ENCODE measurements at places on chromosomes 2 and 18.

- DNase-seq: no peak
These were observed 925 bp downstream of the SOS1 start for GRCh38 chr2:39119732-39120520.

GRCh38 chr18:74139888-74140287 lies 7.7 kb downstream of the FBXO15 start:
- DNase-seq: no peak

- no peak for DNase-seq
These were observed 610.2 kb downstream of the DCC start for GRCh38 chr18:52950155-52950554.

DNA sequence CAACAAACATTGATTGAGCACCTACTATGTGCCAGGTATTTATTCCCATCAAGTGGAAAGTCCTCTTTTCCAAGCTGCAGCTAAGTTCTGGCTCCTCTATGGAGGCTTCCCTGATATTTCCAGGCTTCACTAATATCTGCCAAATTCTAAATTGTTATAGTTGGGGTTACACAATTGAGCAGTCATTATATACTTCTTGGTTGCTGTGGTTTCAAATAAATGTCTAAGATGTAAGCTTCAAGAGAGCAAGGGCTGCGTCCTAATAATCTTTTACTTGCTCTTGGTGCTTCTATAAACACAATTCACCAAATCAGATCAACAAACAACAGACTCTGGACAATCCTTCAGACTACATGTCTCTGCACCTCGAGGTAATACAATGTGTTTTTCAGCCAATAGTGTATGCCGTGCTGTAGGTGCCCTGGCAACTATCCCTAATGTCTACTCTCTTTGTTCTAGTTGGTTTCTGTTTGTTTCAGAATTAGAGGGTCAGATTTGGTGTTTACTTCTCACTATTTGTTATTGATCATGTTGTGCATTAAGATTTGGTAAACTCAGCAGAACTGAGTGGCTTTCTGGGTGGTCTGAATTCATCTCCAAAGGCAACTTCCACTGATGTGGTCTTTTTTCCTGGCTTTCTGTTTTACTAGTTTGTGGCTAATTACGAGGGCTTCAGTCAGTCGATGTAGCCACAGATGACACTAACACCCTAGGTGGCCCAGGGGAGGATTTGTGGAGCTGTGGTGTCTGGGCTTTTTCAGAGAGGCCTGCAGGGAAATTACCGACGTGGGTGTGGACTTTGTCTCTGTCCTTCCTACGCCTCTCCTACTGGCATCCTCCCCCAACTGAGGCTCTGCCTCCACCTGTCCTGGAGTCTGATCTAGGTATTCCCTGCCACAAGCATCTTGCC lies 50.4 kb downstream of the CDCA7 start:
- no peak for DNase-seq

- no peak for DNase-seq
These were observed 132.8 kb downstream of the STK39 start for GRCh38 chr2:168114619-168115018.

DNA sequence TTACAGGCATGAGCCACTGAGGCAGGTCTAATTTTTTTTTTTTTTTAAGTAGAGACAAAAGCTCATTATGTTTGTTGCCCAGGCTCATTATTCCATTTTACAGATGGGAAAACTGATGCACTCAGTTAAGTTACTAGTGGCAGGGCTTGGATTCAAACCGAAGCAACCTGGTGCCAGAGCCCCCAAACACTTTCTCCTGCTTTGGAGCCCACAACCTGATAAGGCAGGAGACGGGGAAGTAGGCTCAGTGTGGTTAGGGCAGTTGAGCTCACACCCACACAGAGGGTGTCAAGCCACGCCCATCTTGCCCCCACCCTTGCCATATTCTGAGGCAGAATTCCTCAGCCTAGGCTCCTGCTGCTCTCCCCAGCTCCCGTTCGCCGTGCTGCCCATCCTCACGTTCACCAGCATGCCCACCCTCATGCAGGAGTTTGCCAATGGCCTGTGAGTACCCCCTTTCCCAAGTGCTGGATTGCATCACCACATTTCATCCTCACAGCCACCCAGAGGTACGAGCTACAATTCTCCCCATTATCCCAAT lies 5.8 kb upstream of the CTDSP1 start:
- DNase-seq: no peak

- no peak for DNase-seq
These were observed 110.4 kb downstream of the GRB14 start for GRCh38 chr2:164510895-164511294.

DNA sequence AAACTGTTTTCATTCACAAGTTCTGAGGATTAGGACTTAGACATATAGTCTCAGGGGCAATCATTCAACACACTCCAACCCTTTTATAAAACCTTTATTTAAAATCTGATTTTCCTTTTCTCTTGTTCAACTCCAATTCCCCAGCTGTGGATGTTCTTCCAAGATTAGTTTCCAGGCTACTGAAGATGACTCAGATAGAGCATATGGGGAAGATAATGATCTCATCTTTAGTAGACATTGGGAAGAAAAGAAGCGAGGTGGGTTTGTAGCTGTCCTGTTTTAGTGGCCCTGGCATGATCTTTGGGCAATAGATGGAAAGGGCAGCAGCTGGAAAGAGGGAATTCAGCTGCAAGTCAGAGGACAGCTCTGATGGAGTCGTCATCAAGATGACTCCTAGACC lies 247.7 kb upstream of the CCDC68 start:
- no peak for DNase-seq

GRCh38 chr18:4196351-4196750 lies 258.8 kb downstream of the DLGAP1 start:
- DNase-seq: no peak

- no peak for DNase-seq
These were observed 69.9 kb upstream of the BCL2L11 start for GRCh38 chr2:111050701-111051376.

DNA sequence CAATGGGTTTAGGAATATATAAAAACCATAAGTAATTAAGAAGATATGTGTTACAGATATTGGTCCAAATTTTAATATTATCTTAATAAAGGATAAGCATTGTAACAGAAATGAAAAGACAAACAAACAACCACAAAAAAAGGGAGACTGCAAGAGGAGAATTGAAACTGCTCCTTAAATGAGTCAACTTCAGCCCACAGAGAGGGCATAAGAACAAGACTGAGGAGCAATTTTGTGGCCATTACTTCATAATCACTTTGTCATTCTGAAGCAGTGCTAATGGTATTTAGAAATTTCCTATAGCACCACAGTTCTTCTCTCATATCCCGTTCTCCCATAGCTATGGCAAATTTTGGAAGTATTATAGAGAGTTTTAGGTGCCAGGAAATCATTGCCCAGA lies 193.2 kb upstream of the HNMT start:
- DNase-seq: no peak

DNA sequence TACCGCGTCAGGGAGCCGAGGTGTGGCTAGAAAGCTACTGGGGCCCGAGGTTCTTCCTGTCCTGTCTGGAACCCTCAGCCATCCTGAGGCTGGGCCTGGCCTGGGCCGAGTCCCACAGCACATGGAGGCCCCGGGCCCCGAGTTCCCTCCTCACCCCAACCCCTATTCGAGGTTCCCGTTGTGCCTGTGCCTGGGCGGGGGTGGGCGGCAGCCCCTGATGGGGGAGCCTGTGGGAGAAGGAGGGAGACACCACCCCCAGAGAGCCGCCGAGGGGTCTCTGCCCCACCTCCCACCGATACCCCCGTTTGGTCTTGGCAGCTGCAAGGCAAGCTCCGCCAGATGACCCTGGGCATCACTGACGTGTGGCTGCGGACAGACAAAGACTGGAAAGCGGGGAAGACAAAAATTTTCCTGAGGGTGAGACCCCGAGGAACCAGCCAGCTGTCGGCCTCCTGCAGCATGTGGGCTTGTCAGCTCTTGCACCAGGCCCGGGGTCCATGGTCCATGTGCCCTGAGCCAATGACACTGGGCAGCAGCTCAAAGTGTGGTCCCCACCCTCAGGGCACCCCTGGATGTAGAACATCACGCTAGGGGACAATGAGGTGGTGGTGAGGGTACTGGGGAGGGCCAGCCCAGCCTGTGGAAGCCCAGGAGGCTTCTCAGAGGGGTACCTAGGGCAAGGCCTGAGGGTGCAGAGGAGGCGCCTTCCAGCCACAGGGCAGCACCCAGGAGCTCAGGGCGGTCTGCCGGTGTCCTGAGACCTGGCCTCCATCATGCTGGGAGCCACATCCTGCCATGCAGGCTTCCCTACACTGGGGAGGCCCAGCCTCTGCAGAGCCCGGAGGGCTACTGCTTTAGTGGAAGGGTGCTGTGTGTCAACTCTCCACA lies 52.5 kb upstream of the GPR17 start:
- DNase-seq: no peak

- no peak for DNase-seq
These were observed 216.6 kb downstream of the HNMT start for GRCh38 chr2:138180692-138181386.

Data from stimulated activated CD8-positive, alpha-beta memory T cell treated with anti-CD3 and anti-CD28 coated beads, Interleukin-4, amount 100 ng/mL, for 4 hours (primary cell).